ENCODE measurements at places on chromosomes 5 and 9.

GRCh38 chr5:66621146-66621545, 25.0 kb downstream of the MAST4 start:
- no peak for DNase-seq

GRCh38 chr9:5708414-5708813, 79.5 kb downstream of the RIC1 start:
- no peak for DNase-seq

GRCh38 chr5:138018849-138019248, 14.0 kb downstream of the FAM13B start:
- no peak for DNase-seq

- no peak for DNase-seq
These were observed 83.8 kb downstream of the WWC1 start for GRCh38 chr5:168375214-168375613.

GRCh38 chr9:21684831-21685362, 117.5 kb upstream of the MTAP start:
- no peak for DNase-seq

DNA sequence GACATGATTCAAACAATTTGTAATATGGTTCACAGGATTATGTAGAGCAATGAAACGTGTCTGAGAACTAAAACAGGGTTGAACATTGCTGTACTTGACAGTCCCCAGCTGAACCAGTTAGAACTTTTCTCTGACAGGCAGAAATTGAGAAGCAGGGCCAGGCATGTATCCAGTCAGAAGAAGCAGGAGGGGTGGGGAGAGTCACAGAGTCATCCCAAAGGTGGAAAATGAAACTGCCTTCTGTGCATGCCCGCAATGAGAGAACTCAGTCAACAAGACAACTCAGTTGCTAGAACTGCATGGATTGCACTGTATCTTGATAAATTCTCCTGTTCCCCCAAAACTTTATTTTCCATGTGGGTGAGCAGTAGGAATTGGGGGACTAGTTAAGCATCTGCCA, 72.9 kb upstream of the PRLR start:
- no peak for DNase-seq

DNA sequence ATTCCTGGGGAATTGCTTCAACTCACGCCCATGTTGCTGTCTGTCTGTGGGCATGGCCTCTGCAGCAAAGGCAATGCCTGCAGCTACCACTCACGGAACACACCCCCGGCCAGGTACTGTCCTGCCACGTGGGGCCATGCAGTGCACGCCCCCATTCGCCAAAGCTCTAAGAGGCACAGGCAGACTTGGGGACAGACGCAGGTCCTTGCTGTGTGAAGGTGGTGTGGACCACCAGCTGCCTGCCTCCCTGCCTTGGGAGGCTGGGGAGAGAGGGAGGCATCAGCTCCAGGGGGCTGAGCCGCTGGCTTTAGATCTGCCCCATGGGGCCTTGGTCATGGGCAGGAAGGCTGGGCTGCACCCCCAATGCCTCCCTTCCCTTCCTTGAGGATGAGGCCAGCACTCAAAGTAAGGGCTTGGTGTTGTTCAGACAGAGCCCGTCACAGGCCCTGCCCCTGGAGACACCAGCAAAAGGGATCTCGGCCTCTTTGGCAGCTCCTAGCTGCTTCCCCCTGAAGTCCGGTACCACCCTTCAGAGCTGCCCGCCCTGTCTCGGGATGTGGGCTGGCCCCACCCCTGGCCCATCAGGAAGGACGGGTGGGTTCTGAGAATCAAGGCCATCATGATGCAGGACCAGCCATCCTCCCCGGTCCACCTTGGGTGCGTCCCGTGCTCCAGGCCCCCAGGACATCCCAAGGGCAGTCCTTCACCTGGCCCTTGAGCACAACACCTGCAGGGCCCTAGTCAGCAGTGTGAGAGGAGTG, 2.3 kb downstream of the GRIN1 start:
- no peak for DNase-seq

- DNase-seq = no peak
These were observed 15.2 kb upstream of the NR5A1 start for GRCh38 chr9:124522121-124523098.

DNA sequence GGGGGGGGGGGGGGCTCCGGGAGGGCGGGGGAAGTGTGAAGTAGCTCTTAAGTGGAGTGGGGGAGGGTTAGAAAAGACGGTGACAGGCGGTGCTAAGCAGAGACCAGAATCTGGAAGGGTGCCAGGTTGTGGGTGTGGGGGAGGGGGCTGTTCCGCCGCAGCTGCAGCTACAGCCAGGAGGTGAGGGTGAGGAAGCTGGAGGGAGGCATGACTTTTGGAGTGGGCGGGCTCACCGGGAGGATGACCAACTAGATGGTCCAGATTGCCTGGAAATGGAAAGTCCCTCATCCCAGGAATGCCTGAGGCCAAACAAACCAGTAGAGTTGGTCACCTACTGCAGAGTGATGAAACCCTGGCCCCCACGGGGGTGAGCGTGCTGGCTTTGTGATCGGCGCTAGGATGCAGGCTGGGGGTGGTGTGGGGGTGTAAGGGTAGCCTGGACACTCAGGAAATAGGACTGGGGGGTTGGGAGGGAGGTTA, 158.1 kb upstream of the SHB start:
- DNase-seq = peak; percentile 72

DNA sequence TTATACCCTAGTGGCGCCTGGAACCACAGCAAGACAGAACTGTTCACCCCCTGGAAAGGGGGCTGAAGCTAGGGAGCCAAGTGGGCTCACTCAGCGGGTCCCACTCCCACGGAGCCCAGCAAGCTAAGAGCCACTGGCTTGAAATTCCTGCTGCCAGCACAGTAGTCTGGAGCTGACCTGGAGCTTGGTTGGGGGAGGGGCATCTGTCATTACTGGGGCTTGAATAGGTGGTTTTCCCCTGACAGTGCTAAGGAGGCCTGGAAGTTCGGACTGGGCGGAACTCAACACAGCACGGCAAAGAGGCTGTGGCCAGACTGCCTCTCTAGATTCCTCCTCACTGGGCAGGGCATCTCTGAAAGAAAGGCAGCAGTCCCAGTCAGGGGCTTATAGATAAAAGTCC, 19.5 kb downstream of the BTNL3 start:
- no peak for DNase-seq

DNA sequence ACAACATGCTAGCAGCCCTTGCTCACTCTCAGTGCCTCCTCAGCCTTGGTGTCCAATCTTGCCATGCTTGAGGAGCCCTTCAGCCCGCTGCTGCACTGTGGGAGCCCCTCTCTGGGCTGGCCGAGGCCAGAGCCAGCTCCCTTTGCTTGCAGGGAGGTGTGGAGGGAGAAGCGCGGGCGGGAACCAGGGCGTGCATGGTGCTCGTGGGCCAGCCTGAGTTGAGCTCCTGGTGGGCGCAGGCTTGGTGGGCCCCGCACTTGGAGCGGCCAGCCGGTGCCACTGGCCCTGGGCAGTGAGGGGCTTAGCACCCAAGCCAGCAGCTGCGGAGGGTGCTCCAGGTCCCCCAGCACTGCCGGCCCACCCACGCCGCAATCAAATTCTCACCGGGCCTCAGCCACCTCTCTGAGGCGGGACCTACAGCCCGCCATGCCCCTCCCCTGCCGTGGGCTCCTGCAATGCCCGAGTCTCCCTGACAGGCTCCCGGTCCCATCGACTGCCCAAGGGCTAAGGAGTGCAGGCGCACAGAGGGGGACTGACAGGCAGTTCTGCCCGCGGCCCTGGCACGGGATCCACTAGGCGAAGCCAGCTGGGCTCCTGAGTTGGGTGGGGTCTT, 333.5 kb downstream of the KCNN2 start:
- DNase-seq = no peak

DNA sequence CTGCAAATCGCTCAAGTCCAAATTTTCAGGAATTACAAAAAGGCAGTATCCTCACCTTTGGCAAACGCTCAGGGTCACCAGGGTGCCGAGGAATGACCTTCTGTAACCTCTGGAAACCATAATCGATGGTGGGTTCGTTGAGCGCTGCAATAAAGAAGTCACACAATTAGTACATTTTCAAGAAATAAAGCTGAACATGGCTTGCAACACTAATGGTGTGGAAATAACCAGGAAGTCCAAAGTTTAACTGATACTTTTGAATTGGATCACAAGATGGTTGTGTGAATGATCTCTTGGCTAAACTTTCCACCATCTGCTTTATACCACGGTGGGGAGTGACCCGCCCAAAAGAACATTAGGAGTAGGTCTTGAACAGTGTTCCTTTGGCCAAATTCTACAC, 368.7 kb downstream of the EBF1 start:
- DNase-seq = no peak

- peak; percentile 60 for DNase-seq
These were observed 206.6 kb upstream of the RFX3 start for GRCh38 chr9:3732077-3733038.

DNA sequence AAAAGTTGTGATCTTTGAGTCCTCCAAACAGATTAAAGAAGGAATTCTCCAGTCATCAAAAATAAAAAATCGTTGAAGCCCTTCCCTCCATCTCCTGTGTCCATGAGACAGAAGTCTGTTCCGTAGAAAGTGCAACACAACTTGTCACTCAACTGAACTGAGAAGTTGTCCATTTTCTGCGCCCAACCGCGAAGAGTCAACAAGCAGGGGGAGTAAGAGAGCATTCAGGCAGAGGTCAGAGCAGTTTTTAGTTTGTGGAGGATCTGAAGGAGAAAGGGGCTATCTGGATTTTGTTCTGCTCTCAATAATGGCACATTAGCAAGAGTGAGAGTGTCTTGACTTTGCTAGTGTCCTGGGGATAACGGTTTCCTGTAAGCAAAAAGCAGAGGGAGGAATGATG, 303.9 kb downstream of the ICE1 start:
- no peak for DNase-seq

DNA sequence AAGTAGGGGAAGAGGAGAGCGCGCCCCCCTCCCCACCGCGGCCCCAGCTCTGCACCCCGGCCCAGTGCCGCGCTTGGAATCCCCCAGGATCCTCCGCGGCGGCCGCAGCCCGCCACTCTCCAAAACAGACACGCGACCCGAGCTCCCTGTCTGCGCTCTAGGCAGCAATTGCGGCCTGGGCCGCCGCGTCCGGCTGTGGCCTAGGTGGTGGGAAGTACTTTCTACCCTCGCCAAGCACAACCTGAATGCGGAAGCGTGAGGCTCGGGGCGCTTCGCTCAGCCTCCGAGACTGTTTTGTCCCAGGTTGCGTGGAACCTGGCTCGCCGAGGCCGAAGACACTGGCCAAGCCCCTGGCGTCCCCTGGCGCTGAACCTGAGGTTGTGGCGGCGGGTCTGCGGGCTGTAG, 3.3 kb upstream of the FOXB2 start:
- no peak for DNase-seq

- DNase-seq = no peak
These were observed 70.0 kb downstream of the RGMB start for GRCh38 chr5:98843481-98843880.

- DNase-seq = no peak
These were observed 88.6 kb upstream of the GAS1 start for GRCh38 chr9:87035879-87036278.

DNA sequence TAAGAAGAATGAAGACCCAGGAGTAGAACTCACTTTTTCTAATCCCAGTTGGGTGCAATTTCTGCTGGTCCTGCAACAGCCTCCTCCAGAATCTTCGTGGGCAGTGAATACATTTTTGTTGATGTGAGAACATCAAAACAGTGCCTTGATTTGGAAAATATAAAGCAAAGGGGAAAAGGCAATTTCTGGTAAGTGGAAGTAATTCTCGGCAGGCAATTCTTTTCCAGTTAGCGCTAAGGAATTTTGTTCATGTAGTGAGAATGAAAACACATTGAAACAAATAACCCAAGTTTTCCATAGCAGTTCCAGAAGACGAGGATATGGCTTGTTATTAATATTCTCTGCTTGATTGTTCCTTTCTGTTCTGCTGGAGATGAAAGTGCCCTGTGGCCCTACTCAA, 178.7 kb downstream of the SPATA31D1 start:
- no peak for DNase-seq

- DNase-seq = no peak
These were observed 31.8 kb downstream of the CCNJL start for GRCh38 chr5:160280384-160281095.

All from CD4-positive, alpha-beta T cell treated with Interleukin-10 for 1 hour (primary cell).